ENCODE measurements at places on chromosomes 6 and 20.
A peak's percentile ranks its signal among the peaks of the same experiment; 100 is the strongest.

DNA sequence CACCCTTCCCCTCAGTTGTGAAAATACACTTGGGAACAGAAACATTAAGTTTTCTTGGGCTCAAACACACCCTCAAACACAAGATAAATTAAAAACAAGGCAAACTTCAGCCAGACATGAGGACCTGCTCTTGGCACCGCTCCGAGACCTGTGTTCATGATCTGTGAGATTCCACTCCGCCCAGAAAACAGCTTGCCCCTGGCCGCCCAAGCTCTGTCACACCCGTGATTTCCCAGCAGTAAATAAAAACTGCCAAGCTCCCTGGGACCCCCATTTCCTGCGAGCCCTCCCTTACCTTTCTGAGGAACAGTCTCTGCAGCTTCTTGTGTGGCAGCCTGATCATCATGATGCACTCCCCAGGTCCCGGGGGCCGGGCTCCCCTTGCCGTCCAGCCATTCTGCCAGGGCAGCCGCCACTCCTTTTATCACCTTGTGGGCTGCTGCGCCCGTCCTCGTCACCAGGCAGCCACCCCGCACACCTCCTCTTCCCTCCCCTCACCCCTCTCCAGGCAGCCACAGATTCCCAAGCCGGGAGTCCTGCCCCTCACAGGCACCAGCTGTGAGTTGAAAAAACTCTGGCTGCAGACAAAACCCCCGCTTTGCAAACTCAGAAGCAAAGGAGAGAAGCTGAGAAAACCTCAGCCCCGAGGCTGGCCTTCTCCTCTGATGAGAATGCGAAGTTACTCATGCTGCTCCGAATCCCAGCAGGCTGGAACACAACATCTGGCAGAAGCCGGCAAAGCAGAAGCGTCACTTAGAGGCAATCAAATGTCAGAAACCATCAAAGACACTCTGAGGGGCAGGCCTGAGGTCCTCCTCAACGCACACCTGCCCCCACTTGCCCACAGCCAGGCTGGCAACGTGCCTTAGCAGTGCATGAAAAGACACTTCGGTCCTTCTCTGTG lies 130.4 kb upstream of the RPS6KA2 start:
- DNase-seq: no peak

GRCh38 chr20:21360705-21361104 lies 36.6 kb downstream of the NKX2-4 start:
- DNase-seq: no peak

DNA sequence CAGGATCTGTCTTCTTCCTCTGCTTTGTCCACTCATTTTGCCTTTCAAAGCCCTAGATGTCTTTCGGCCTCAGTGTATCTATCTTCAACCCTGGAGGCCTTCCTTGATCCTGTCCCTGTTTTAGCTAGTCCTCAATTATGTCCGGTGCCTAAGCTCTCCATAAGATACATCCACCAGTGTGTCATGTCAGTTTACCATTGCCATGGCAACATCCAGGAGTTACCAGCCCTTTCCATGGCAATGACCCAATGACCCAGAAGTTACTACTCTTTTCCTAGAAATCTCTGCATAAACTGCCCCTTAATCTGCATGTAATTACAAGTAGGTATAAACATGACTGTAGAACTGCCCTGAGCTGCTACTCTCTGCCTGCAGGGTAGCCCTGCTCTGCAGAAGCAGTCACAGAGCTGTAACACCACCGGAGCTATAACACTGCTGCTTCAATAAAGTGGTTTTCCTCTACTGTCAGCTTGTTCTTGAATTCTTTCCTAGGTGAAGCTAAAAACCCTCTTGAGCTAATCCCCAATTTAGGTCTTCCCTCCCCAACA lies 712.1 kb upstream of the AGPAT4 start:
- DNase-seq: no peak

DNA sequence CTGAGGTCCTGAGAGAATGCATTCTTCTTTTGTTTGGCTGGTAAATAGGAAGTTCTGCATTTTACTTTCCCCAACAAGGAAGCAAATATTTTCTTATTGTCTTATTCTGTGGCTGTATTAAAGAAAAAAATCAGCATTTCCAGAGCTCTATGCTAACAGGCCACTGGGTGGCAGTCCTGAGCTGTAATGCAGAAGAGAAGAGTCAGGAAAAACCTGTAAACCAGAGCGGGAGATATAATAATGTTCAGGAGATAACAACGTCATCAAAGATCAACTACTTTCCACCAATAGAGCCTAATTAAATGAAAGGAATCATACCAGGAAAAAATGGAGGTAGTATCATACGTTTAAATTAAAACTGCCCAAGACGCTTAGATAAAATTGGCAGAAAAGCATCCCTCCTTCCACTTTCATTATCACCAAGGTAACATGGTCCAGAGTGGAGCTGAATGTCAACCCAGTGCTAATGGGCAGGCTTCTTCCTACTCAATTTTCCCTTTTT lies 55.6 kb upstream of the CARMIL1 start:
- DNase-seq: peak; percentile 59

GRCh38 chr6:91669154-91669870 lies 1082.4 kb upstream of the MAP3K7 start:
- DNase-seq: no peak

DNA sequence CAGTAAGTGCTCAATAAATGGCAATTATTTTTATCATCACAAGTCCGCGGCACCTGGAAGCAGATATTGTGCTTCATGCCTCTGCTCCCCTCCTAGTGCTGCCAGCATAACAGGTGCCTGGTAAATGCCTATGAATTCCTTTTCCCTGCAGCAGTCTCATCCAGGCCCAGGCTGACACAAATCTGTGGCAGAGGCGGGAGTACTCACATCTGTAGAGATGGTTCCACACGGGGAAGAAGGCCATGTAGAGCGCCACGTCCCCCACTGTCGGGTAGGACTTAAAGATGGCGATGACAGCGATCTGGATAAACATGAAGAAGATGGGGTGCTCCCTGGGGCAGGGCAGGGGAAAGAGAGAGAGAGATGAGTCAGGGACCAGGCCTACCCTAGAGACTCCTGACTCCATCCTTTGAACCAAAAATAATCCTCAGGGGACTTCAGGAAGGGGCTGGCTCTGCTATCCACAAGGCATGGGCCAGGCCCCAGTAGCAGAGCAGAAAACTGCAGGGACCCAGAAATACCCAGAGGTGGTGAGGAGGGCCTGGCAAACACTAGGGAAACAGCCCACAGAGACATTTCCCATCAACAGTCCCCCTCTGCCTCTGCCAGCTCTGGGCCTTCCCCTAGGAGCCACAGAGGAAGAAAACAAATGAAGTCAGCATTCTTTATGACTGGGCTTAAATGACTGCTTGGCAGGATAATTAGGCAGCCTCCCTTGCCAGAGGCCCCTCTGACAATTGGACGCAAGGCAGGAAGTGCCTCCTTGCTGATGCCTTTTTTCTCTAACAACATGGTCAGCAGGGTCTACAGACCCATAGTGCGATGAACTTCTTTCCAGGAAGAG lies 23.0 kb downstream of the MAP1LC3A start:
- no peak for DNase-seq
